Glomerular endothelial cell (primary cell): ENCODE measurements at places on chromosomes 3 and 15.

GRCh38 chr3:127450331-127450730 lies 140.2 kb downstream of the TPRA1 start:
- no peak for DNase-seq

- no peak for DNase-seq
Observed at GRCh38 chr15:37814847-37815515, 119.5 kb upstream of the TMCO5A start.

DNA sequence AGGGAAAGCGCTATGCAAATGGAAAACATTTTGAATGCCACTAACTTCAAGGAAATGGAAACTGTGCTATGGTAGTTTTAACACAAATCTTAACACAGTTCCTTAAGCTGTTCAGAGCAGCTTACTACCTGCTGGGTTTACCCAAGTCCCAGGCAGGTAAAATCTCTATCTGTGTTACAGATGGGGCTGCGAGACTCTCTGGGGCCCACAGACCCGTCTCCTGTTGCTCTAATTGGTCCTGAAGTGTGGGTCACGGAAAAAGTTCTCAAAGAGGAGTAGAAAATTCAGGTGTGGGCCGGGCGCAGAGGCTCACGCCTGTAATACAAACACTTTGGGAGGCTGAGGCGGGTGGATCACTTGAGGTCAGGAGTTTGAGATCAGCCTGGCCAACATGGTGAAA lies 16.9 kb upstream of the ZFYVE19 start:
- no peak for DNase-seq

GRCh38 chr3:141795276-141795675 lies 32.1 kb downstream of the GRK7 start:
- DNase-seq: no peak

DNA sequence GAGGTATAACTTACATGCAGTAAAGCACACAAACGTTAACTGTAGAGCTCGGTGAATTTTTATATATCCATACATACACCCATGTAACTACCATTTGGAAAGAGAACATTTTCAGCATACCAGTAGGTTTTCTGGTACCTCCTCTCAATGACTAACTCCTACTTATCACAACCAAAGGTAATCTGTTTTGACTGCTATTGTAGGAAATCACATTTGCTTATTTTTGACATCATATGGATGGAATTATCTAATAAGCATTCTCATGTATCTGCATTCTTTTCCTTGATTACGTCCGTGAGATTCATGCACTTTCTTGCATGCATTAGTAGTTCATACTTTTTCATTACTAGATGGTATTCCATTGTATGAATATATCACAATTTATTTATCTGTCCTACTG lies 76.8 kb downstream of the CSNK1G1 start:
- no peak for DNase-seq

DNA sequence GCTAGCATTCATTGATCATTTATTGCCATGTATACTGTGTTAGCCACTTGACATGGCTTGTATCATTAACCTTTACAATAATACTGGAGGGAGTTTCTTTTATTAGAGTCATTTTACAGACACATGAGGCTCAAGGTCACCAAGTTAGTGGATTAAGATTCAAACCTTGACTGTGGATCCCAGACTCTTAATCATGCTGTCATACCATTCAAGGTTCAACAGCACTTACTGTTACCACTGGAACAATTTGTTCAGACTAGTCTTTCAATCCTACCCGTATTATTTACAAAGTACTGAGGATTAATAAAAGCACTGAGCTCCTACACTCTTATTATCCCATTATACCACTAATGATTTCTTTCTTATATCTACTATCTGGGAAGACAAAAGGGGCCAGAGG lies 1.2 kb downstream of the COX17 start:
- no peak for DNase-seq

- DNase-seq: no peak
Observed at GRCh38 chr3:179969525-179969924, 67.2 kb downstream of the PEX5L start.

DNA sequence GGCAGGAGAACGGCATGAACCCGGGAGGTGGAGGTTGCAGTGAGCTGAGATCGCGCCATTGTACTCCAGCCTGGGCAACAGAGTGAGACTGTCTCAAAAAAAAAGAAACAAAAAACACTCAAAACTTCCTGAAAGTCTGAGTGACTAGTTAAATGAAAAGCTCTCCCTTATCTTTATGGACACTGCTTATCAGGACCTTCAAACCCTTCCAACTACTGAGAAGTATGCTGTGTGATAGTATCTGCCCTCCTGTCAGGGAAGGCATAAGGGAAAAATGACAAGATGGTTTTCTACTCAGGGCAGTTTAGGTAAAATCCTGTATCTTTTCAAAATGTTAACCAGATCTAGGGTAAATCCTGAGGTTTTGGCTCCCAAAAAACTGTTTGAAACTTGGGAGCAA lies 21.8 kb downstream of the EMC7 start:
- no peak for DNase-seq

DNA sequence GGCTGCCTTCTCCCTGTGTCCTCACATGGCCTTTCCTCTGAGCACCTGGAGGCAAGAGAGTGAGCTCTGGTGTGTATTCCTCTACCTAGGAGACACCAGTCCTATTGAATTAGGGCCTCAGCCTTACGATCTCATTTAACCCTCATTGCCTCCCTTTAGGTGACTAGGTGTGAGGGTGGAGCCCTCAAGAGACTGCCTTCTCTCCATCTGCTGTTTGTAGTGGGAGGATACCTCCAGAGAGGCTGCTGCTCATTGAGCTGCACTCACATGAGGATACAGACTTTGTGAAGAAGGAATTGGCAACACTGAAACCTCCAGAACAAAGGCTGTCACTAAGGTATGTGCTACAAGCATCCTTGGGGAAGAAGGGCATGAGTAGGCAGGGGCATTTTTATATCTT lies at the start of gene CCR8:
TSS of gene CCR8 (plus strand) at position 217 of the 400 bp plus-strand sequence. CDS start 2,623 bp downstream, outside the sequence.
- no peak for DNase-seq

DNA sequence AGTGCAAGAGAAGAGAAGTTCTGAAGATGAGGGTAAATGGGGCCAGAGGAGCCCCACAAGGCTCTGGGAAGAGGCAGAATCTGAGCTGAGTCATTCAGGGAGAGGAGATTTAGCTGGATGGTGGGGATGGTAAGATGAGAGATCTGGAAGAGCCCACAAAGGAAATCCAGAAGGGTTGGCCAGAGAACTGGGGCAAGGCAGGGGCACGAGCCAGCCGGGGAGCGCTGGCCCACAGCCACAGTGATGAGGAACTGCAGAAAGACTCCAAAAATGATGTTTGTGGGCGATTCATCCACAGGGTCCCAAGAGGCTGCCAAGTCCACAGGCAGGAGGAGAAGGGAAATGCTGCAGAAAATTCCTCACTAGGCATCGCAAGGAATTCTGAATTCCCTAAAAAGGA lies 75.9 kb upstream of the ATP2B2 start:
- no peak for DNase-seq

GRCh38 chr3:149018247-149018646 lies 26.9 kb downstream of the GYG1 start:
- no peak for DNase-seq

GRCh38 chr15:85800478-85801123 lies 5.9 kb upstream of the KLHL25 start:
- no peak for DNase-seq

- DNase-seq: no peak
Observed at GRCh38 chr3:82506204-82506603, 744.8 kb upstream of the GBE1 start.

DNA sequence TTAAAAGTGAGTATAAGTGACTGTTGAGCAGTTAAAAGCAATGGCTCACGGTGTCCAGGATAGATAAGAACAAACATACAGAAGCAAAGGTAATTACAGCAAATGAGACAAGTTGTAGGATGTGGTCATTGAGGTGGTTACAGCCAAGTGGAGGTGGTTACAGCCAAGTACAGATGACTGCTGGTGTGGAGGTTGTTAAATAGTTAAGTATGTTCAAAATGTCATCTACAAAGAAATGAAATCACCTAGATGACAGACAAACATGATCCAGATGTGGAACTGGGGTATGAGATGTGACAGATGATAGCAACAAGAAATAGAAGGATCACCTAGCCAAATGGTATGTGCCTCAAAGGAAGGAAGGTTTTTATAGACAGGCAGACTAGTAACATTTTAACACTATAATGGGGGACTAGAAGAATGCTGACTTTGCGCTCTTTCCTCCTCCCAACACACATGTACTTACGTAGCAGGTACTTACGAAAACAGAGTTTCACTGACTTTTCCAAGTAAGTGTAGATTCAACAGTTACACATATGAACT lies 6.8 kb upstream of the ANKRD28 start:
- no peak for DNase-seq

DNA sequence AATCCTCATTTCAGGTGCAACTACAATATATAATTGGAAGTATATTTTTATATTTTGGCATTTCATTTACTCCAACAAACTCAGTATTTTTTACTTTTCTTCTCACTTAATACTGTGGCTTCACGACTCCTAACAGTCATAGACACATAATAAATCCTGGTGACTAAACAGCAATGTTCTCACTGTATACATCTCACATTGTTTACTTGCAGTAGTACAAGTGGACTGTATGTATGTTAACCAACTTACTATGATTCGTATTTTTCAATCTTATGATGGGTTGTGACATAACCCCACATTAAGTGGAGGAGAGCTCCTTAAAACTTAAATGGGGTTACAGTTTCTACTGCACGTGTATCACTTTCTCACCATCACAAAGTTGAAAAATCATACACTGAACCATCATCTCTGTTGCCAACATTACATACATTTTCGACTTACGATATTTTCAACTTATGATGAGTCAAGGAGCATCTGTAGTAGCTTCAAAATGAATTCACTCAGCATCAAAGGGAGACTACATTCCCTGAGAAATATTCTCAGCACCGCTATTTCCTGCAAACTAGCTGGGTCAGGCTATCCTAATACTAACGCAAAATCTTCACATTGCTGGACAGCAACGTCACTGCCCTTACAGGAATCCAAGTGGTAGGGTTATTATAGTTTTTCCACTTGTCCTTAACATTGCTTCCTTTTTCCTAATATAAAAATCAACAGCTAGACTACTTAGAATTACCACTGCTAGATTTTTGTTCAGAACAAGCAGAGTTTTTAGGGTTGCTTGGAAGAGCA lies 7.3 kb downstream of the ADAM10 start:
- DNase-seq: no peak

DNA sequence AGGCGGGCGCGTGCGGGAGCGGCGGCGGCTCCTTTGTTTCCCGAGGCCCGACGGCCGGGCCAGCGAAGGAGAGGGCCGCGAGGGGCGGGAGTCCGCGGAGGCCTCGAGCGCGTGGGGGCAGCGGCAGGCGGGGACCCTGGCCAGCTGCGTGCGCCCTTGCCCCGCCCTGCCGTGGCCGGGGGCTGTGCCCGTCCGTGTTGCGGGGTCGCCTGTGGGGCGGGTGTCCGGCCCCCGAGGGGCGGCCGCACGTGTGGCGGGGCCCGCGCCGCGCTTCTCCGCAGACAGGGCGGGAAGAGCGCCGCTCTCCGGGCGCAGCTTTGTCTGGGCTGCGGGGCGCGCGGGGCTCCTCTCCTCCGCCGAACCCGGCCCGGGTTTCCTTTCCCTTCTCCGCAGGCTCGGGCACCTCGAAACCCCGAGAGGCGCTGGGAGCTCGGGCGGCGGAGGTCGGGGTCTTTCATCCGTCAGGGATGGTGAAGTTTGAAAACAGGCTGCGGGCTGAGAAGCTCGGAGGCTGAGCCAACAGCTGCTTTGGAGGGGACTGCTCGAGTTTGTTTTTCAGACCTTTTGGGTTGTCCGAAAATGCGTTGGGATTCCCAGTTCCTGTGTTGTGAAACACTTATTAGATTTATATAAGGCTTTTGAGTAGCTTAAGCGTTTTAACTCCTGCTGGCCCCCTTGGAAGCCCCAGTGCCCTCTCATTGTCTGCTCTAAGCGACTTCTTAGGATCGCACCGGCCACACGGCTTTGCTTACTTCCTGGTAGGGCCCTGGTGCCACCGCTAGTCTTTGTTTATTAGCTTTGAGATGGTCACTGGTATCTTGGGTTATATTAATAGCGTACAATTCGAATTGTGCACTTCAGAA lies 817 bp downstream of the USP3 start:
- no peak for DNase-seq

- DNase-seq: no peak
Observed at GRCh38 chr3:14203521-14204079, 25.0 kb downstream of the LSM3 start.

- DNase-seq: no peak
Observed at GRCh38 chr15:46786590-46787285, 930.6 kb upstream of the SEMA6D start.

GRCh38 chr15:95497634-95498033 lies 832.9 kb upstream of the NR2F2 start:
- DNase-seq: no peak

DNA sequence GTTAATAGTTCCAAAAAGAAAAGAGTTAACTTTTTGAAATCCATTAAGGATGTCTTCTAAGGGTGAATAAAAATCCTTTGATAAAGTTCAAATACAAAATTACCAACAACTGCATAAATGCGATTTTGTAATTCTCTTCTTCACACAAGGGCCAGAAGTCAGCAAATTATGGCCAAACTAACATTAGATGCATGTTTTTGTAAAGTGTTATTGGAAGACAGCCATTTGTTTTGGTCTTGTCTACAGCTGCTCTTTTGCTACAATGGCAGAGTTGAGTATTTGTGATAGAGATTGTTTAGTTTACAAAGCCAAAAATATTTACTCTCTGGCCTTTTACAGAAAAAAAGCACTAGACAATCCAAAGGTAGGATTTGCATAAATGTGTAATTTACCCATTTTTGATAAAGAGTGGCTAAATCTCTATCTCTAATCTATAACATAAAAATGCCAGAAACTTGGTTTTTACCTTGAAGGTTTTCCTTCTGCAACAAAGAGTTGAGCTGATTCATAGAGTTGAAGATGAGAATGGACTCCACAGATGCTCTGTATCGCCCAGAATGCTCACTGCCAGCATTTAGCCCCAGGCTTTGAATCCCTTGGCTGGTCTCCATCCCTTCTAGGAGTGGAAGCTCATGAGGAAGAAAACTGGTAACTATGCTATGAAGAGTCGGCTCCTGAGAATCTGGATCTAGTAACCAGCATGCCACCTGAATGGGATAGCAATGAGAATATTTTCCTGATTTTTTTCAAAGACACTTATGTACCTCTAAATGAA lies 64.5 kb downstream of the POLQ start:
- DNase-seq: no peak

- no peak for DNase-seq
Observed at GRCh38 chr3:195466251-195466650, 23.4 kb upstream of the ACAP2 start.

DNA sequence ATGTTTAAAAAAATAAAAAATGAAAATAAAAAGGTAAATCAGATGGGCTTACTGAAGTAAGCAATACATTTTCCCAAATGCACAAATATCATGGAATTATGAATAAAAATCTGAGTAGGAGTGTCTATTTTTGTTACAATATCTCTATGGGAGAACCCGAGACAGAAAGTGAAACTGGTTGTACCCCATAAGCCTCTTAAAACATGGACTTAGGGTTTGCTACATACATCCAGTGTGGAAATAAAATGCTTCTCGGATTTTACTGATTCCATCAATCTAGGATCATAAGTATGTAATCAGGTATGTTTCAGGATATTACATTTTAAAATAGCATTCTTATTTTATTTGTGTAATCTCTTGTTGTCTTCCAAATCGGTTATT lies 177.8 kb upstream of the CDIN1 start:
- no peak for DNase-seq

- no peak for DNase-seq
Observed at GRCh38 chr3:180871901-180872300, 40.6 kb upstream of the FXR1 start.

- DNase-seq: no peak
Observed at GRCh38 chr3:131546441-131546840, 43.7 kb upstream of the MRPL3 start.
